Fibroblast of lung (primary cell): ENCODE measurements at places on chromosomes 7 and 10. TPM values are rescaled to one million over a fixed set of nuclear protein-coding genes. Genes with fewer than 3 reads are reported as not detected.
A peak's percentile ranks its signal among the peaks of the same experiment; 100 is the strongest.

DNA sequence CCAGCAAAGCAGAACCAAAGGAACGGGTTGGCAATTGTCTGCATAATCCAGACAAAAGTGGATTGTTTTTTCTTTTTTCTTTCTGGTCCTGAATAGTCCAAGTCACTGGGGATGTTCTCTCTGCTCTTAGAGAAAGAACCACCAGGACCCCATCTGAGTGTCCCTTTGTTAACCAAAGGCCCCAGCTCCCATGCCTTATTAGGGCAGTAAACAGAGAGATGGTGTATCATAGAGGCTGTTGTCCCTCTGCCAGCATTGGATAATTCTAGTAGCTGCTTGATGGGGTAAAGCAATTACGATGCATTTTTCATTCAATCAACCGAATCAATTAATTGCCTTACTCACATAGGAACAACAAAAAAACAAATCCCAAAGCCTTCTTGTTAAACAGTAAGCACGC lies 213.0 kb downstream of the BUB3 start:
- no peaks in the 10 kb centered on the region for H3K27me3 ChIP-seq
- H3K4me3 ChIP-seq = no peak overlapping the region
- H3K27ac ChIP-seq = no peak overlapping the region

HMX2 gene
- polyA plus RNA-seq = not detected in 2 replicates

DNA sequence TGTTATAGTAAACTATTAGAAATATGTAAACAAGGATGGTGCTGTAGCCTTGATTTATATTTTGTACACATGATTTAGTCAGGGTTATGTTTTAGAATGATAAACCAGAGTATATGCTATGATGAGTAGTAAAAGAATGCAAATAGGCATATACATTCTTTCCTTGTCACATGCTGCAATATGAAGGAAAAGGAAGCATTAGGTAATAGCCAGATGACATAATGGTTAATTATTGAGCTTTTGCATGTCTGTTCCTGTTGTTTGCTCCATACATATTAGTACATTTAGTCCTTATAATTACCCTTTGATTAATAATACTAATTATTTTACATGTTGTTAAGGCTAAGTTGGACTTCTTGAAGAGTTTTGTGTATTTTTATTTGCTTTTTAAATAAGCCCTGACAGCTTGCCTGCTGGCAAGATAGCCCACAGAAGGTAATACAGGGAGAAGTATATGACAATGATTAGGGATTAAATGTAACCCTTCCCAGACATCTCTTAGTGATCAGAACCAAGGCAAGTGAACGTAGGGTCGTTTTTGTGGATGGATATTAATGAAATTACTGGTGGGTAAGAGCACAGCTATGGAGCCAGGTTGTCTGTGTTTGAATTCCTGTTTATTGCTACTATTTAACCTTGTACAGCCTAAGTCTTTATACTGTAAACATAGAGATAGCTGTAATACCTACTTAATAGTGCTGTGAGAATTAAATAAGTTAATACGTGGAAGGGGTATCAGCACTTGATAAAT lies 68.4 kb downstream of the PHTF2 start:
- DNase-seq = peak; percentile 69
- peak overlapping the region; percentile 71 for H3K27ac ChIP-seq
- H3K4me1 ChIP-seq = peaks cover 12% of the 10 kb centered on the region
- no peak overlapping the region for H3K4me3 ChIP-seq

GRCh38 chr7:36746347-36746746 lies 22.1 kb upstream of the AOAH start:
- no peaks in the 10 kb centered on the region for H3K4me1 ChIP-seq
- H3K36me3 ChIP-seq = no peaks in the 10 kb centered on the region
- no peaks in the 10 kb centered on the region for H3K27me3 ChIP-seq
- H3K4me3 ChIP-seq = no peak overlapping the region
- DNase-seq = peak; percentile 85

- H3K36me3 ChIP-seq = peaks cover 43% of the 10 kb centered on the region
- no peaks in the 10 kb centered on the region for H3K4me1 ChIP-seq
- no peak overlapping the region for H3K27ac ChIP-seq
- no peaks in the 10 kb centered on the region for H3K27me3 ChIP-seq
These were observed 57.0 kb downstream of the AP3M1 start for GRCh38 chr10:74093530-74094164.

- H3K36me3 ChIP-seq = no peaks in the 10 kb centered on the region
- no peak overlapping the region for H3K27ac ChIP-seq
- H3K27me3 ChIP-seq = peaks cover 2% of the 10 kb centered on the region
These were observed 262.8 kb downstream of the ZEB1 start for GRCh38 chr10:31581741-31582323.

ANKRD2 gene
- 0.26 and 0.47 TPM in 2 replicates for polyA plus RNA-seq

DNA sequence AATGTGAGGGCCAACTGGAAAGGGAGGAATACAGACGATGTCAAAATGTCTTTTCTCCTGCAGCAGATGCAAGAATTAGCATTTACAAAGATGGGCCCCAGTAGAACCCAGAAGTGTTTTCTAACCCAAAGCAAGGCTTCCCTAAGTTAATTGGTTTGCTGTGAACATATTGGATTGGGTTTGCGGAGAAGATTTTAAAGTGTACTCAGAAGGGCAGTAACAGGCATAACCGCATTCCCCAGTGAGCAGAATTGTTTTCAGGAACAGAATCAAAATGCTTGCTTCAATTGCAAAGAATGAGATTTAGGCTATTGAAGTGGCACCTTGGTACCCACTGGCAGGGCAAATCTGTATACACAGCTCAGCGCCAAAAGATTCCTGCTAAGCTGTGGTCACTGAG lies 78.0 kb downstream of the NRP1 start:
- H3K27me3 ChIP-seq = no peaks in the 10 kb centered on the region
- H3K4me3 ChIP-seq = no peak overlapping the region
- H3K4me1 ChIP-seq = peaks cover 23% of the 10 kb centered on the region

GRCh38 chr7:106875508-106875907 lies 10.4 kb downstream of the PIK3CG start:
- H3K27ac ChIP-seq = no peak overlapping the region
- no peaks in the 10 kb centered on the region for H3K27me3 ChIP-seq
- DNase-seq = no peak
- H3K36me3 ChIP-seq = no peaks in the 10 kb centered on the region
- H3K4me1 ChIP-seq = no peaks in the 10 kb centered on the region

DNA sequence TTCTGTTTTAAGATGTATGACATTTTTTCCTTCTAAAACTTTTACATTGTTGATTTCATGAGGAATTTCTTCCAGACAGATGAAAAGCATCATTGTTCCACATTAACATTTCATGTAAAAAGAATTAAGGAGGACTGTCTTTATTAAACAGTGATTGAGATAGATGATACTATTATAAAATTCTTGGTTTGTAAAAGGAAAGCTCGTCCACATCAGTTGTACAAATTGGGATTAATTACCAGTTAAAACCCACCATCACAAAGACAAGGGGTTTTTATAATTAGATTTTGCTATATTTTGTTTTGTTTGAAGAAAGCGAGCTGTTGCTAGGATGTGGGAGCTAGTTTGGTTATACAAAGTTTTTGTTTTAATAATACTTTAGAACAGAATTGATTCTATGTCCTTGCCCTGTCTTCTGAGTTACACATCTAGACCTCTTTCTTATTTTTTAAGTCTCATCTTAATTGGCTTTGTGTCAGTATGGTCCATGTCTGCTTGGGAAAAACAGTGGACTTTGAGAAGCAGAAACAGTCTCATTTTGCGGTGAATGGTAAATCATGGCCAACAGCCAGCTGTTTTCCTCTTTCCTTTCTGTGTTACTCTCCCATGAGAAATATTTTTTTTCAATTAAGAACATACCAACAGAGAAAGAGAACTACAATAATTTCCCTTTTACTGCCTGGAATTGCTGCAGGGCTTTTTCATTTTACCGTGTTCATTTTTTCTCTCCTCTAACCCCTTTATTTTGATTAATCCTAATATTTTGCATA lies 3.2 kb downstream of the TES start:
- peak; percentile 46 for DNase-seq
- peak overlapping the region; percentile 92 for H3K4me3 ChIP-seq
- H3K27me3 ChIP-seq = no peaks in the 10 kb centered on the region
- H3K27ac ChIP-seq = peak overlapping the region; percentile 3
- H3K36me3 ChIP-seq = no peaks in the 10 kb centered on the region

- DNase-seq = no peak
- H3K36me3 ChIP-seq = no peaks in the 10 kb centered on the region
- no peak overlapping the region for H3K27ac ChIP-seq
- no peaks in the 10 kb centered on the region for H3K4me1 ChIP-seq
- H3K4me3 ChIP-seq = no peak overlapping the region
These were observed 12.0 kb upstream of the LRRC61 start for GRCh38 chr7:150311146-150311545.

DNA sequence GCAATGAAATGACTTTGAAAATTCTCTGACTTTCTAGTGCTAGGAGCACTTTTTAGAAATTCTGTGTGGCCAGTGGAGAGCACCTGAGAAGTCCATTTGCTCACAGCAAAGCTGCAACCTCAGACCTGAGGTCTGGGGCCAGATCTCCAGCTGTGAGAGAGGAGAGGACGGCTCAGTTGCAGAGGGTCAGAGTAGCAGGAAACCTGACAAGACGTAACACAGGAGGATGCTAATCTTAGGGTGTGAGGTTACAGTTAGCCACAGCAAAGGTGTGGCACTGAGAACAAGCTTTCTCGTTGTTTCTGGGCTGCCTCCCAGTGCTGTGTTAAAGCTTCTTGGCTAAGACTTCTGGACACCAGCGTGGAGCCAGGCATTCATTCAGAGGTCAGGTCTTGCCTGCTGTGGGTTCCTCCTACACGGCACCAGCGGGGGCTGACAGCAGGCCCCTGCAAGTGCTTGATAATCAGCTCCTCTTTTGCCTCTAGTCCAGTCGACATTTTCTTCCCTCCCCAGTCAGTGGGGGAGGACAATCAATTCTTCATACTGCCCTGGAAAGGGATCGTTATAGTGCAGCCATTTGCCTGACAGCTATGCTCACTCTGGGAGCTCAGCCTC lies 435.4 kb upstream of the DPP6 start:
- no peak overlapping the region for H3K4me3 ChIP-seq
- no peaks in the 10 kb centered on the region for H3K36me3 ChIP-seq
- no peak overlapping the region for H3K27ac ChIP-seq
- H3K4me1 ChIP-seq = no peaks in the 10 kb centered on the region
- H3K27me3 ChIP-seq = no peaks in the 10 kb centered on the region

DNA sequence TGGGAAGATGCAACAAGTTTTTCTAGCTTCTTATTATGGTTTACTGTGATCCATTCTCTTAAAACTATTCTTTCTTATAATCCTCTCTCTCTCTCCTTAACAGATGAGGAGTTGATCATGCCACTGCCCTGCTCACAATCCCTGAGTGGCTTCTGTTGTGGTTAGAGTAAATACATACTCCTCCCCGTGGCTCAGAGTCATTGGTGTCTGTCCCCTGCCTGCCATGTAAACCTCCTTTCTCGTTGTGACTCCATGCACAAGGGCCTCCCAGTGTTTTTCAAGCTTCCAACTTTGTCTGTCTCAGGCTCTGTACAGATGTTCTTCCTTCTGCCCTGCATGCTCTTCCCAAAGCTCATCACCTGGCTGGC lies 20.4 kb downstream of the CCNY start:
- no peak overlapping the region for H3K27ac ChIP-seq
- DNase-seq = no peak
- no peaks in the 10 kb centered on the region for H3K36me3 ChIP-seq
- H3K4me3 ChIP-seq = no peak overlapping the region

DNA sequence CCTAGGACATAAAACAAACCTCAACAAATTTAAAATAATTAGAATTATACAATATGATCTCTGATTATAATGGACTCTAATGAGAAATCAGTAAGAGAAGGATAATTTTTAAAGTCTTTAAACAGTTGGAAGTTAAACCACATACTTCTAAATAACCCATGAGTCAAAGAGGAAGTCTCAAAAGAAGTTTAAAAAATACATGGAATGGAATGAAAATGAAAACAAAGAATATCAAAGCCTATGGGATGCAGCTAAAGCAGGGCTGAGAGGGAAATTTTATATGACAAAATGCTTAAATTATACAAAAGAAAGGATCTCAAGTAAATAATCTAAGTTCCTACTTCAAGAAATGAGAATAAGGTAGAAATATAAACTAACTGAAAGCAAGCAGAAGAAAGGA lies 460.5 kb downstream of the RPS24 start:
- H3K4me1 ChIP-seq = no peaks in the 10 kb centered on the region
- H3K4me3 ChIP-seq = no peak overlapping the region
- DNase-seq = no peak
- H3K27me3 ChIP-seq = no peaks in the 10 kb centered on the region
- H3K27ac ChIP-seq = no peak overlapping the region
